ENCODE measurements at places on chromosomes 13 and 19. TPM values are rescaled to one million over a fixed set of nuclear protein-coding genes. Genes with fewer than 3 reads are reported as not detected.

The PLK5 gene
- not detected for total RNA-seq

The ZGLP1 gene
- total RNA-seq, result 2.3 TPM

- no peaks in the 10 kb centered on the region for H3K4me1 ChIP-seq
- H3K4me3 ChIP-seq, result no peak overlapping the region
- no peaks in the 10 kb centered on the region for H3K27me3 ChIP-seq
Measured at GRCh38 chr13:105692769-105693168, 842.7 kb downstream of the EFNB2 start.

GRCh38 chr19:48987323-48987722, 5.8 kb downstream of the GYS1 start:
- peaks cover 28% of the 10 kb centered on the region for H3K4me1 ChIP-seq
- DNase-seq, result no peak
- peaks cover 88% of the 10 kb centered on the region for H3K36me3 ChIP-seq
- no peaks in the 10 kb centered on the region for H3K27me3 ChIP-seq
- H3K27ac ChIP-seq, result no peak overlapping the region

GRCh38 chr19:55172741-55173140, 6.3 kb upstream of the DNAAF3 start:
- DNase-seq, result no peak
- no peaks in the 10 kb centered on the region for H3K36me3 ChIP-seq
- H3K4me3 ChIP-seq, result no peak overlapping the region
- H3K4me1 ChIP-seq, result peaks cover 14% of the 10 kb centered on the region

DNA sequence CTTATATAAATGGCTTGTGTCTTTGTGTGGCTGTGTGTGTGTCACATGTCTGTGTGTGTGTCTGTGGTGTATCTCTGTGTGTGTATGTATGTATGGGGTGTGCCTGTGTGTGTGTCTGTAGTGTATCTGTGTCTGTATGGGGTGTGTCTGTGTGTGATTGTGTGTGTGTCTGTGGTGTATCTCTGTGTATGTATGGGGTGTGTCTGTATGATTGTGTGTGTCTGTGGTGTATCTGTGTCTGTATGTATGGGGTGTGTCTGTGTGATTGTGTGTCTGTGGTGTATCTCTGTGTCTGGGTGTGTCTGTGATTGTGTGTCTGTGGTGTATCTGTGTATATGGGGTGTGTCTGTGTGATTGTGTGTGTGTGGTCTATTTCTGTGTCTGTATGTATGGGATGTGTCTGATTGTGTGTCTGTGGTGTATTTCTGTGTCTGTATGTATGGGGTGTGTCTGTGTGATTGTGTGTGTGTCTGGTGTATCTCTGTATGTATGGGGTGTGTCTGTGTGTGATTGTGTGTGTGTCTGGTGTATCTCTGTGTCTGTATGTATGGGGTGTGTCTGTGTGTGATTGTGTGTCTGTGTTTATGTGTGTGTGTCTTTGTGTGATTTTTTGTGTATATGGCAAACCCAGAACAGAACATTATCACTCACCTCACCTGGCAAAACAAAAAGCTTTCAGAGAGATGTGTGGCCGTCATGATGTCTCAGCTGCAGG, 56.1 kb upstream of the MCF2L start:
- no peak overlapping the region for H3K27ac ChIP-seq
- no peaks in the 10 kb centered on the region for H3K27me3 ChIP-seq
- H3K4me3 ChIP-seq, result no peak overlapping the region
- H3K4me1 ChIP-seq, result no peaks in the 10 kb centered on the region
- no peak for DNase-seq
- no peaks in the 10 kb centered on the region for H3K36me3 ChIP-seq

- H3K4me1 ChIP-seq, result peaks cover 35% of the 10 kb centered on the region
- no peaks in the 10 kb centered on the region for H3K36me3 ChIP-seq
- peak; percentile 92 for DNase-seq
Measured at GRCh38 chr19:45406226-45407090, at the start of gene POLR1G. Gene POLR1G (plus strand): TSS chr19:45406644. CDS start chr19:45406697, 53 bp downstream.

DNA sequence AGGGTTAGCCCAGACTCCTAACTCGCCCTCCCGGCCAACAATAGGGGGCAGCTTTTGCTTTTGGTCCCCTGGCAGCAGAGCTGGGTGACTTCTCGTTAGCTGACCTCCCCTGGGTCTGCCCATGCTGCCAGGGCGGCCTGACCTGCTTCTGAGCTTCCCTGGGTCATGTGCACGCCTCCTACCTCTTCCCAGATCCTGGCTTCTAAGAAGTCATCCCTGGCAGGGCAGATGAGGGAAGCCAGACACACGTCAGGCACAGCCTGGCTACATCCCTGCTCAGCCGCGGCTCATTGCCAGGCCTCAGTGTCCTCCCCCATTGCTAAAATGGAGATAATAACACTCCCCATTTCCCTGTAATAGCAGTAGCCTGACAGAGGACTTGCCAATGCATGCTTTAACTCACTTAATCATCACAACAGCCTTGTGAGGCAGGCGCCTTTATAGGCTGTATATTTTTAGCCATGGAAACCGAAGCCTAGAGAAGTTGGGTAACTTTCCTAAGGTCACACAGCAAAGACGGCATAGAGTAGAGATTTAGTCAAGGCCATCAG, 2.1 kb downstream of the KCNK6 start:
- peak; percentile 84 for DNase-seq
- H3K4me1 ChIP-seq, result peaks cover 59% of the 10 kb centered on the region
- H3K27ac ChIP-seq, result peak overlapping the region; percentile 89
